ENCODE measurements at places on chromosomes 13 and 19.

GRCh38 chr13:94292323-94292640, 187.2 kb downstream of the DCT start:
- DNase-seq: no peak

GRCh38 chr19:372306-372890, 27.8 kb upstream of the MIER2 start:
- DNase-seq: no peak

GRCh38 chr13:113862931-113863523, 849 bp downstream of the GAS6 start:
- peak; percentile 63 for DNase-seq

- DNase-seq: no peak
Observed at GRCh38 chr13:39788102-39788501, 132.6 kb downstream of the COG6 start.

DNA sequence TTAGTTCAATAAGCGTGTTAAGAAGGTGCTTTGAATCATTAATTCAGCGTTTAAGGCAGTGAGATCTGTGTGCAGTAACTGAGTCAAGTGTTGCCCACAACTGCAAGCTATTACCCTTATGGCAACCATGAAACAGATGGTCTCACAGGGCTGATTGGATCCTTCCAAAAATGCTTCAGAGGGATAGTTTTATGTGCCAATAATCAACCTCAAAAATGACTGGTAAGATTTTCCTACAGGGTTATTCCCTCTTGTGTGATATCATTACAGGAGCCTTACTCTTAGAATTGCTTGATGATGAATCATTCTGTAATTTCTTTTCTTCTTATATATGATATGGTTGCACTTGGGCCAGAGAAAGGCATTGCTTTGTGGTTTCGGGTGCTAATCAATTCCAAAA, 1299.2 kb upstream of the ATXN8OS start:
- DNase-seq: no peak
